Amygdala (tissue), 56 donors: ENCODE measurements at places on chromosomes 6 and 20.

GRCh38 chr6:169042061-169042460 is 211.6 kb downstream of the THBS2 start:
- DNase-seq, result no peak

DNA sequence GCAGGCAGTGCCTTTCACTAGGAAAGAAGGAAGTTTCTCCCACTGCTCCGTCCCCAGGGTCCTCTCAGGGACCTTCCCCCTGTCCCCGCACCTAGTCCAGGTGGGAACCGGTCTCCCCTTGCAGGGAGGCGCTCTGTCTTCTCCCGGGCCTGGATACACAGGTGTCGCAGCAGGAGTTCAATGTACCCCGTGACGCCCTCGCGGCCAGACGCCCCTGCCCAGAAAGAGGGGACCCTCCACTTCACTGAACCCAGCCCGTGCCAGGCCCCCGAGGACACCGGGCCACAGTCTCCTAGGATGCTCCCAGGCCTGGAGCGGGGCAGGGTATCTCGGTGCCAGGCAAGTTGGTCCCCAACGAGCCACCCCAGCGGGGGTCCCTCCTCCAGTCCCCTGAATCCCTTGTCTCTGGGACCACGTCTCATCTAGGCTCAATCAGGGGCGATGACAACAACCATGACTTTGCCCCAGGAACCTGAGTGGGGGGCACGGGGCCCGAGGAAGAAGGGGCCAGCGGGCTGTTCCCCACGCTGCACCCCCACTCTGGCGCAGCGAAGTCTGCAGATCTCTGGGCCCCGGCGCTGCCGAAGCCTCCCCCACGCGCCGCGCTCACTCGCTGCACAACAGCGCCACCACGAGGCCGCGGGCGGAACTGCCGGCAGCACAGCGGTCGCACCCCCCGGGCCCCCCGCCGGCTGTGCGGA is 103.0 kb downstream of the EDN3 start:
- no peak for DNase-seq

DNA sequence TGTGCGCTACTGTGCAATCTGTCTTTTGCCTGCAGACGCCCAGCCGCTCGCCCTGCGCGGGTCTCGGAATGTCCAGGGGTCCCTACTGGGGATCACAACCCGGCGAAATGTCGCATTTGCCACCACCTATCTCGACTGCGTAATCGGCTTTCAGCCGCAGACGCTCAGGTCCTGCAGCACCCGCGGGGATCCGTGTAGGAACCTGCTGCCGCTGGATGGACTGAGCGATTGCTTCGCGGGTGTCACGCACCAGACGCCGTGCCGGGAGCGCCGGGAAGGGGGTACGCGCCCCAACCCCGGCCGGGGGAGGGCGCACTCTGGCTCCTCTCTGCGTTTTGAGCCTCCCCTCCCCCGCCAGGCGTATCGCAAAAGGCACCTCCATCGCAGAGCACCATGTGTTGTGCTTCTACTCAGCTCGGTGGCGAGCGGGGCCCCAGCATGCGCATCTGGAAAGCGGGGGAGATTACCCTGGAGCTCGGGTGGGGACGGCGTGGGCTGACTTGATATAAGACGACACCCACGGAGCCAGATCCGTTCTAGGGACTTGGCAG is 747 bp upstream of the PTPRA start:
- DNase-seq, result no peak

- DNase-seq, result no peak
Measured at GRCh38 chr6:135813401-135813800, 38.1 kb upstream of the PDE7B start.

- DNase-seq, result no peak
Measured at GRCh38 chr20:15847196-15847784, 726.0 kb downstream of the KIF16B start.

GRCh38 chr6:54722328-54722727 is 124.2 kb upstream of the FAM83B start:
- DNase-seq, result no peak

DNA sequence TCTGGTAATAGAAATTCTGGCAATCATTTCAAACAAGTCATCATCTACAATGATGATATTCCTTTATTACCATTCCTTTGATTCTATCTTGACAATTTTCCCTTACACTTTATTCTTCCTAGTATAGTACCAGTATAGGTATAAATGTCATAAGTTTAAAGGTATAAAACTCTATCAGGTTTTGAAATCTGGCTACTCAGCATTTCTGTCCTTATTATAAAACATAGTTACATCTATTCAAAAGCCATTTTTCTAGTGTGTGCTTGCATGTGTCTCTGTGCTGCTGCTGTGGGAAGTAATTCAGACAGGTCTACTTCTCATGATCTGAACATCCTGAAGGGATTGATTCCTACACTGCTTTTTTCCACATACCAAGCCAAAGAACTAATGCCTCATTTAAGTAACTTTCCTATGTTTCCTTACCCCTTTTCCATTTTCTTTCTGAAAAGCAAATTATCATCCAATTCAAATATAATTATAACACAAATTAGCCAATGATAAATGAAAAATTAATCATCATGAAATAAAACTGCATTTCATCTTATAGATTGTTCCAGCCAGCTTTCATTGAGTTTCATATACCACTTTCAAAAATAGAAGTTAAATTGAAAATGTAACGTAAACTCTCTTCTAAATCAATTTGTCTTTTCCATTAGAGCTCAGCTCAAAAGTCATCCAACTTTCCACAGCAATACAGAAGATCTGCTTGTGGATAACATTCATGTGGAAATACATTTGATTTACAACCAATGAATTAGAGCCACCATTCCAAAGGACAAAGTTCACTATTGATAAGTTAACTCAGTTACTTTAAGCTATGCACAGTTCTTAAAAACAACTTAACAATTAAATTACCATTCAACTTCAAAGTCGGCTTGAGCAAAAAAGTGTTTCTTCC is 35.9 kb downstream of the COL12A1 start:
- no peak for DNase-seq

- DNase-seq, result no peak
Measured at GRCh38 chr6:165751486-165751885, 88.4 kb upstream of the PDE10A start.

- no peak for DNase-seq
Measured at GRCh38 chr6:32982084-32982701, 13.8 kb downstream of the BRD2 start.

DNA sequence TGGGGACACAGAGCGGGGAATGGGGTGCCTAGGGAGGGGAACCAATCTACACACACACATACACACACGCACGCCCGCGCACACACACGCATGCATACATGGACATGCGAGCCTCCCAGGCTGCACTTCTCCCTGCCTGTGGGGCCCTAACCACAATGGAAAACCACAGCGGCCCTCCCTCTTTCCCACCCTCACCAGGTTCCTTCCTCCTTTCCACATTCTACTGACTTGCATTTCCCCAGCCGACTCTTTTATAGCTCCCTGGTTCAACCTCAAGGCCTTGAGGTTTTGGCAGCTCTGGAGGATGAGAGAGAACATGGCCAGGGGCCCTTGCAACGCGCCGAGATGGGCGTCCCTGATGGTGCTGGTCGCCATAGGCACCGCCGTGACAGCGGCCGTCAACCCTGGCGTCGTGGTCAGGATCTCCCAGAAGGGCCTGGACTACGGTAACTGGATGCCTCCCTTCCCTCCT is at the start of gene BPI:
Gene BPI (plus strand): TSS at position 249 of the 472 bp plus-strand sequence. CDS start 68 bp downstream, at position 317.
- DNase-seq, result no peak

- DNase-seq, result no peak
Measured at GRCh38 chr20:24560571-24561491, 91.4 kb downstream of the SYNDIG1 start.

DNA sequence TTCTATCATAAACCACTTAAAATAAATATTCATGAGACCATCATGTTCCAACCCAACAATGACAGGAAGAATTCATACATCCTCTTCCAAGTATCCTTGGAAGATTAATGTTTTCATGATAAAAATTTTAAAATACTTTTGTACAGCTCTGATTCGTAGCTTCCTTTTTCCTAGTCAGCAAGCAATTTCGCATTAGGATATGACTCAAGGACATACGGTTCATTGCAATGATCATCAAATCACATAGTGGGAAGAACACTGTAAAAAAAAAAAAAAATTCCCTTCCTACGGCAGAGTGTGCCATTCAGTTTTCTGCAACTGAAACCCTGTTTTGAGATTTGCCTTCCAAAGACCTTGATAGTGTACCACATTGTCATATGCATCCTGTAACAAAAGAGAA is 35.3 kb upstream of the GFOD1 start:
- no peak for DNase-seq
